NCI-H446 (cell line): ENCODE measurements at places on chromosomes 7 and 10.

GRCh38 chr10:17066000-17066399 is 63.6 kb downstream of the CUBN start:
- no peak for DNase-seq

DNA sequence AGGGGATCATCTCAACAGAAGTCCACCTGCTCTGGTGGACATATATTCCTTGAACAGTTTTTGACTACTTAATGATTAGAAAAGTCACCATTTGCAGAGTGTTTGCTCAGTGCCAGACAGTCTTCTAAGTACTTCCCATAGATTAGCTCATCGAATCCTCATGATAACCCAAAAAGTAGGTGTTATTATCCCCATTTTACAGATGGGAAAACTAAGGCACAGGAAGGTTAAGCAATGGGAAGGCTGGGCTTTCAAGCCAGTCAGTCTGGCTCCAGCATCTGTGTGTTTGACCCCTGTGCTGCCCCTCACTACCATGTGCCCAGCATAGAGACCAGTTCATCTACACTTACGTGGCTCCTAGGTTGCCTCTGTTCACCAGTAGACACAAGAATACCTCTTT is 15.9 kb downstream of the CDHR3 start:
- no peak for DNase-seq

DNA sequence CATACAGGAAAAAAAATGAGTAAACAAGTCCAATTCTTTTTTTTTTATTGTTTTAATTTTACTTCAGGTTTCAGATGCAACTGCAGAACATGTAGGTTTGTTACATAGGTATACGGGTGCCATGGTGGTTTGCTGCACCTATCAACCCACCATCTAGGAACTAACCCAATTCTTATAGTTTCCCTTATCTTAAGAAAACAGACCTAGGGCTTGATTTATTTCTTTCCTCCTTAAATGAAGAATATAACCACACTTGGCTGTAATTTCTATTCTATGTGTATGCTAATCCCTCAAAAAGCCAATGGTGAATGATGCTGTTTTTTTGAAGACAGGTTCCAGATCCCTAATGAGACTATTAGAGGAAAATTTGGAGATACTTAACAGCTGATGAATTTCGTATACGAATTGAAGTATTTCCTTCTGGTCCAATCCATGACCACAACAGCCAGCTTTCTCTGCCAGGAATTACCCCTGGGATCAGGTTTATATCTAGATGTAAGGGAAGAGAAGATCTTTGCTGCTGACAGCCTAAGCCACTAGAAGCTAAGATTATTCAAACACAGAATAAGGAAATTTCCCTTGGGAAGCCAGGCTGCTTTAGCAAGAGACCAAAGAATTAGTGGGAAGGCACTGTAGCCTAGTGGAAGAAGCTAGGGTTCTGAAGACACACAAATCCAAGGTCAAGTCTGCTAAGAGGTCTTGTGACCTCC is 115.8 kb downstream of the INHBA start:
- no peak for DNase-seq

DNA sequence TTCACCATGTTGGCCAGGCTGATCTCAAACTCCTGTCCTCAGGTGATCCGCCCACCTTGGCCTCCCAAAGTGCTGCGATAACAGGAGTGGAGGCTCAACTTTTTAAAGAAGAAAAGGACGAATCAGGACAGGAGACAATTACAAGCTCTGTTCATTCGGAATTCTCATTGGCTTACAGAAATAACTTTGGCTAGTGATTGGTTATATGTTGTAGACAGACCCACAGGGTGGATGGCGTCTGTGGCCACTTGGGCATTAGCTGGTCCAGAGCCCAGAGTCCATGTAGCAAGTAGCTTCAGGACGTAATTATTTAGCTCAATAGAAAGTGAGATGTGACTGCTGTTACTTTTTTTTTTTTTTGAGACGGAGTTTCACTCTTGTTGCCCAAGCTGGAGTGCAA is 160.5 kb upstream of the TNRC18 start:
- DNase-seq, result no peak

- DNase-seq, result no peak
These were observed 27.8 kb downstream of the ADCY1 start for GRCh38 chr7:45601816-45602540.

- DNase-seq, result no peak
These were observed 4.2 kb upstream of the NANOS1 start for GRCh38 chr10:119025336-119025735.

GRCh38 chr10:30775779-30776591 is 146.4 kb upstream of the LYZL2 start:
- DNase-seq, result no peak

- no peak for DNase-seq
These were observed 724.5 kb downstream of the ANKRD7 start for GRCh38 chr7:118949031-118949430.

DNA sequence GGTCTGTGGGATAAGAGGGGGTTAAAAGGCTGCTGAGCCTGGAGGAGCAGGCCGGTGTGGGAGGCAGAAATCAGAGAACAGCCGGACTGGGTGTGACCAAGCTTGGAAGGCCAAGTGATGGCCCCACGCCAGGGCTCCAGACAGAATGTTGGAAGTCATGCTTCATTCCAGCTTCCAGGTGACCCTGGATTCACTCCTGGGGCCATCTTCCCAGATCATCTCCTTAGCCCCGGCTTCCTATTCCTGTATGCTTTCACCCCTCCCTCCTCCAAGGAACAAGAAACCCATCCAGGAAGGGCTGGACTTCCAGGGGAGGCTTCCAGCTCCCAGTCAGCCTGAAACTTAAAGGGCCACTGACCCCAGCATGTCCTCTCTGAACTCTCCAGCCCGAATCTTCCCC is 1.0 kb downstream of the INMT start:
- DNase-seq, result peak; percentile 71

GRCh38 chr7:74174606-74175082 is 488 bp downstream of the EIF4H start:
- no peak for DNase-seq

DNA sequence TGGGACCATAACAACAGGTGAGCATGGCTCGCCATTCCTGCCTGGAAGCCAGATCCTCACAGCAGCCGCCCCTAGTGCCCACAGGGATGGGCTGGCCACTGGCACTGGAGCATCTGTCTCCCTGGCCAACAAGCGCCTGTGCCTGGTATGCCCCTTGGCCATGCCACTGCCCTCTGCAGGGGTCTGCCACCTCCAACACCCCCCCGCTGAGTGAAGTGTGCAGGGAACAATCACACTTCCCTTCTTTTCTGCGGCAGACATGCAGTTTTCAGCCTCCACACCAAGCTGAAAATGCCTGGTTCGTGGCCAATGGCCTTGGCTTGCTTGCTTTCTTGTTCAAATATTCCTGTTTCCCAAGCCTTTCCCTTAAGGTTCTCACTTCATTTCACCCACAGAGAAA is 50.7 kb downstream of the HSPA12A start:
- no peak for DNase-seq
